Stimulated activated CD4-positive, alpha-beta T cell treated with anti-CD3 and anti-CD28 coated beads, TNF-alpha, amount 100 ng/mL, for 48 hours (primary cell): ENCODE measurements at places on chromosomes 5 and 9.

- no peak for DNase-seq
Observed at GRCh38 chr9:125262294-125262991, 817 bp downstream of the GAPVD1 start.

- no peak for DNase-seq
Observed at GRCh38 chr5:146539973-146540372, 24.0 kb upstream of the GPR151 start.

DNA sequence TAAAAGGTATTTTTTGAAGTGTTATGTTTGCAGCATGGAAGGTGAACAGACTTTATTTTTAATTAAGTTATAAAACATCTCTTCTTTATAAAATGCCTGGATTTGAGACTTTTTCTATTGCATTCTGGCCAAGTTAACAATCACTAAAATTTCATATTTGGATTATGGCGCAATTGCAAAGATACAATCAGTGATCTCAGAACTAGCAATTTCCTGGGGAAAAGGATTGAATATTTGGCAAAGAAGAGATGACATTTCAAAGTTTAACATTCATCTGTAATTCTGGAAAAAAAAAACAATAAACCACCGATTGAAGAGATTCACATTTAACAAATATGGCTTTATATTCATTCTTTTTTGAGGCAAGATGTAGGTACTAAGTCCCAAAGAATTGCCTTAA lies 378.0 kb downstream of the LRRC70 start:
- no peak for DNase-seq

GRCh38 chr5:5156471-5157082 lies 16.4 kb downstream of the ADAMTS16 start:
- no peak for DNase-seq

- no peak for DNase-seq
Observed at GRCh38 chr9:119368681-119369581, at the start of gene BRINP1. TSS of gene BRINP1 (minus strand) at chr9:119369435. CDS start at chr9:119313355, 56,080 bp downstream.

DNA sequence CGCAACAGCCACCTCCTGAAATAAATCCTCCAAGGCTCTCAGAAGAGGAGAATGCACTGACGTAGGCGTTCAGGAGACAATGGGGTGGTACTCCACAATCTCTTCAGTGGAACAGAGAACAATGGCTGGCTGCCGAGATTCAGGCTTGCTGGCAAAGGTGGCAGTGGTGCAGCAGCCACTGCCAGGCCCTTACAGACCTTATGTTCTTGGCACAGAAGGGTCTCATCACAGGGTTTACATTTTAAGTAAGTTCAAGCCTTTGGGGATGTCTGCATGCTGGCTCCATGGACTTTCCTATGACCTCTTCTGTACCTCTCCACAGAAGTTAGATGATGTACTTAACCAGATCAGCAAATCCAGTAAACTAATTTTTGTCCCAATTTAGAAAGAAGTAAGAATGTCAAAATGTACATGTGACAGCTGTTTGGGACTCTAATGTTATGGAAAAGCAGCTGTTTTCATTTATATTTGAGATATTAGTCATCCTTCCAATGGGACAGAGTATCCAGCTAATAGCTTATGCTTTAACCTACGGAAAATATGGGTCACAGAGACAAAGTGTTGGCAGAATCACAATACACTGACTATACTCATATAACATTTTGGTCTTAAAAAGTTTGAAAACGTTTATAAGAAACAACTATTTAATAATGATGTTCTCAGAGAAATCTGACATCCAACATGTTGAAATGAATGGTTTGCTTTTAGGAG lies 180.9 kb downstream of the MAPKAP1 start:
- DNase-seq: no peak

DNA sequence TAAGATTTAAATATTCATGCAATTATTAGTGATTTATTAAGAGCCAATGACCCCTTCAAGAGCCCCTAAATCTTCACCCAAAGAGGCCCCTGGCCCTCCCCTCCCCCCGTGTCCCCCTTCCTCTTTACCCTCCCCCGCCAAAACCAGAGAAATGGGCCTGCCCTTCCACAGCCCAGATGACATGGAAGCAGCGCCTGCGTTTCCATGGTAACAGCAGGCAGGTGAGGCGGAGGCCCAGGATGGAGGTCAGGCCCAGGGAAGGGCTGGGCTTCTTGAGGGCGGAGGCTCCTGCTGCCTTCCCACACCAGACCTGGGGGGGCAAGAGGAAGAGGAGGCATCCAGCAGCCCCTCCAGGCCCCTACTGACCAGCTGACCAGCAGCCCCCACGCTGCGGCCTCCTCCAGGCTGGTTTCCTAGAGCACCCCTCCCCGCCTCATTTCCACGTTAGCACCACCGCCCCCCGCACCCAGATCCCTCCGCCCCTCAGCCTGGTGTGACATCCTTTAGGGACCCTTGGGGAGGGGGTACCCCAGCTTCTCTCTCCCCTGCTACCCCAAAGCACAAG lies 37.4 kb downstream of the UNC5A start:
- no peak for DNase-seq

- no peak for DNase-seq
Observed at GRCh38 chr5:92662741-92663140, 918.3 kb downstream of the NR2F1-AS1 start.

- no peak for DNase-seq
Observed at GRCh38 chr5:172760959-172761358, 10.0 kb downstream of the DUSP1 start.

- no peak for DNase-seq
Observed at GRCh38 chr5:5140479-5141338, 579 bp downstream of the ADAMTS16 start.

DNA sequence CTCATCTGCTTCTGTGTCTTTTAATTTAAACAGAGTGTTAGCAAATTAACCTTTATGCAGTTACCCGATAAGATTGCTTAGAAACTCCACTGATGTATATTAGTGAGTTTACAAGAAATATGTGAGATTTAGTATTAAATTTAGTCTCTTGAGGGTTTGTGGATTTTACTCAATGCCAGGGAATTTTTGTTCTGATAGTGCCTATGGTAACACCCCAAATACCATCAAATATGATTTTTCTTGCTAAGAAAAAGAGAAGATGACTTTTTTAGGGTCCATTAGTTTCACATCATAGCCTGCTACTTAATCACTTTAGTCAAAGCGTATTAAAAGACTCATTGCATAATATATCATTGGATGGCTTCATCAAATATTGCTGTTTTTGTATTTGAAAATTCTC lies 224.9 kb downstream of the PCSK5 start:
- no peak for DNase-seq

DNA sequence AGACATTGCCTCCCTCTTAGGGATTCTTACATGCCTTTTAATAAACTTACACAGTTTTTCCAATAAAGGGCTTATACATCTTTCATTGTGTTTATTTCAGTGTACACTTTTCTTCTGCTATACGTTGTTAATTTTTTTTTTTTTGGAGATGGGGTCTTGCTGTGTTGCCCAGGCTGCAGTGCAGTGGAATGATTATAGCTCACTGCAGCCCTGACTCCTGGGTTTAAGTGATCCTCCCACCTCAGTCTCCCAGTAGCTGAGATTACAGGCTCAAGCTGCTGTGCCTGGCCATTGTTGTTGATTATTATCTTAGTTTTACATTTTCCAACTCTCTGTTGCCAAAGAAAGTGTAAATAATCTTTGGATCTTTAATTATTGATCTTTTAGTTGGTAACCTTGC lies 89.8 kb downstream of the GTF3C4 start:
- no peak for DNase-seq

DNA sequence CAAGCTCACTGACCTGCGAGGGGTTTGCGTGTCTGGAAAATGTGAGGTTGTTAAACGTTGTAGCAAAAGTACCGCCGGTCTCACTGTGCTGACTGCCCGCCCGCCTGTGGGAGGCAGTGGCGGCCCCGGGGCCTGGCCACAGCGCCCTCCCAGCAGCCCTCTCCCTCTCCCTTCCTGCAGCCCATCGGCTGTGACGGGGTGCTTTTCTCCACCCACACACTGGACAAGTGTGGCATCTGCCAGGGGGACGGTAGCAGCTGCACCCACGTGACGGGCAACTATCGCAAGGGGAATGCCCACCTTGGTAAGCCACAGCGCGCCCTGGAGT lies 6.2 kb downstream of the ADAMTSL2 start:
- no peak for DNase-seq
